ENCODE measurements at places on chromosomes 16 and 17. TPM values are rescaled to one million over a fixed set of nuclear protein-coding genes. Genes with fewer than 3 reads are reported as not detected.
A peak's percentile ranks its signal among the peaks of the same experiment; 100 is the strongest.

- H3K4me3 ChIP-seq = no peak overlapping the region
- H3K4me1 ChIP-seq = no peaks in the 10 kb centered on the region
- DNase-seq = no peak
- no peak overlapping the region for H3K27ac ChIP-seq
Observed at GRCh38 chr16:14497245-14498082, 132.6 kb downstream of the PARN start.

DNA sequence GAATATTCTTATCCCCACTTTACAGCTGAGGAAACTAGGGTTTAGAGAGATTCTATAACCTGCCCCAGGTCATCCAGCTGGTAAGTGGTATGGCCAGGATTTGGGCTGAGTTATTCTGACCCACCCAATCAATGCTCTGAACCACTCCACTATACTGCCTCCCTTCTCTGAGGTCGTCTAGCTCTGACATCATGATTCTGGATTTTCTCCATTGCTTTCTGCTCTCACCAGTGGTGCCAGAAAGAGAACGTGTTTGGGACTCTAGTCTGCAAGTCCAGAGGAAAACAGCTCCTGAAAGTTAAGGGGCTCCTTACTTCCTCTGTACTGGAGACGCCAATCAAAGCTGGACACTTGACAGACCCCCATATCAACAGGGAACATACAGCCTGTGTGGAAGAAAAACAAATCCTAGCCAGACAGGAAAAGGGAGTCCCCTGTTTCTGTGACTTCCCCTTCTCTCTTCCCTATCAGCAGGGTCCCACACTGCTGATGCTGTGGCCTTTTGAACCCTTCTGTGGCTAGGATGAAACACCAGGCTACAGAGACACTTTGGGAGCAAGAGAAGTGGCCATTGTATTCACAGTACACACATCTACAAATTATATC is 6.0 kb upstream of the EZH1 start:
- no peaks in the 10 kb centered on the region for H3K36me3 ChIP-seq
- DNase-seq = no peak
- no peaks in the 10 kb centered on the region for H3K4me1 ChIP-seq
- no peaks in the 10 kb centered on the region for H3K27me3 ChIP-seq
- no peak overlapping the region for H3K4me3 ChIP-seq
- no peak overlapping the region for H3K27ac ChIP-seq

Gene TBC1D3
- total RNA-seq = not detected

Gene RHBDL1
- total RNA-seq = 4.1 TPM

GRCh38 chr17:64635647-64636305 is 26.3 kb downstream of the SMURF2 start:
- no peaks in the 10 kb centered on the region for H3K27me3 ChIP-seq
- peaks cover 7% of the 10 kb centered on the region for H3K4me1 ChIP-seq
- H3K36me3 ChIP-seq = no peaks in the 10 kb centered on the region
- H3K27ac ChIP-seq = no peak overlapping the region

Gene HCRT
- not detected for total RNA-seq

GRCh38 chr16:85615014-85615851 is 2.1 kb downstream of the GSE1 start:
- peak overlapping the region; percentile 65 for H3K4me3 ChIP-seq
- peak overlapping the region; percentile 90 for H3K27ac ChIP-seq
- DNase-seq = peak; percentile 96
- no peaks in the 10 kb centered on the region for H3K36me3 ChIP-seq

Gene WSCD1
- 5.8 TPM for total RNA-seq

Gene ADAD2
- total RNA-seq = not detected

DNA sequence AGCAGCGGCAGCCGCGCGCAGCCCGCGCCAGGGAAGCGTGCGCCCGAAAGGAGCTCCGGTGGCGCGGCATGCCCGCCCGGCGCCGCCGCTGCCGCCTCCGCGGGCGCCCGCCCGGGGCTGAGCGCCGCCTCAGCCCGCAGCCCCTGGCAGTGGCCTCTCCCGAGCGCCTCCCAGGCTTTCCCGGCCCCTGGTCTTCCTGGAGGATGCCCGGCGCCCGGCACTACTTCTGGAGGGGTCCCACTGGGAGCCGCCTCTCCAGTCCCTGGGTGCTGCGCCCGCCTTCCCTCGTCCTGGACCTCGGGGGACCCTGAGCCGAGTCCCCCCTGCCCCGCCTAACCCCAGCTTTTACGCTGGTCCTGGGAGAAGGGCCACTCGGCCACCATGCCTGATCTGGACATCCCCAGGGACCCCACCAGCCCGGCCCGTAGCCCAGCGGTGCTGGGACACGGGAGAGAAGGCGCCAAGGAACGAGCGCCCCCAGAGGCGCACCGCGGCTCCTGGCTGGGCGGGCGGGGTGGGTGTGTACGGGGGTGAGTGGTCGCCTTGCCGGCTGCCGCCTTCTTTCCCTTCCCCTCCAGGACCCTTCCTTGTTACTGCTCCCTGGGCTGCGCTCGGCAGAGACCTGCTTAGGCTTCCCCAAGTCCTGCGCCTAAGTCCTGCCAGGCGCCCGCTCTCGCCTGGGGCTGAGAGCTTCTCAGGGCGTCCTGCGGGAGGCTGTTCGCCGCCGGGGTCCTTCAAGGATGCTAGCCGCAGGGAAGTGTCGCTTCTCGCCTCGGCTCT is 704 bp downstream of the ASIC2 start:
- no peaks in the 10 kb centered on the region for H3K4me1 ChIP-seq
- no peaks in the 10 kb centered on the region for H3K27me3 ChIP-seq
- H3K4me3 ChIP-seq = peak overlapping the region; percentile 59

Gene HSF5
- 0.28 TPM for total RNA-seq

DNA sequence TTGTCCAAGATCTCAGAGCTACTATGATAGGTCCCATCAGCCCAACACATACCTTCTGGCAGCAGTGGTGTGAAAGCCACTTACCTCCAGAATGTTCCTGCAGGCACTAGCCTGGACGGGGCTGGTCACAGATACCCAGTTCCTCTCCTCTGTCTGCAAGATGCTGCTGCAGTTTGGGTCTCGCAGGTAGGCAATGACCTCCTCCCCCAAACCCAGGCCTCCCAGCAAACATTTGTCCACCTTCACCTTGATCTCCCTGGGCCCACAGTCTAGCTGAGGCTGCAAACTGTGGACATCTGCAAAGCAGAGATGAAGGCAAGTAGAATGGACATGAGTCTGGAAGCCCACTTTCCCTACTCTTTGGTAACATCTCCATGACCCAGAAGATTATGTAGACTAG is 7.1 kb downstream of the GP2 start:
- no peak overlapping the region for H3K4me3 ChIP-seq
- no peak for DNase-seq
- H3K4me1 ChIP-seq = no peaks in the 10 kb centered on the region
- no peaks in the 10 kb centered on the region for H3K27me3 ChIP-seq
- no peak overlapping the region for H3K27ac ChIP-seq
- no peaks in the 10 kb centered on the region for H3K36me3 ChIP-seq

GRCh38 chr17:71987634-71988033 is 133.2 kb upstream of the SOX9 start:
- no peak overlapping the region for H3K27ac ChIP-seq
- H3K36me3 ChIP-seq = no peaks in the 10 kb centered on the region
- no peak for DNase-seq
- no peak overlapping the region for H3K4me3 ChIP-seq
- H3K27me3 ChIP-seq = no peaks in the 10 kb centered on the region

Gene CTF1
- not detected for total RNA-seq

Gene PKMYT1
- total RNA-seq = 6.5 TPM

GRCh38 chr17:35368081-35368830 is 5.2 kb downstream of the SLFN11 start:
- peaks cover 3% of the 10 kb centered on the region for H3K36me3 ChIP-seq
- H3K4me3 ChIP-seq = no peak overlapping the region
- peaks cover 12% of the 10 kb centered on the region for H3K4me1 ChIP-seq

GRCh38 chr16:69703638-69704037 is 22.7 kb downstream of the NQO1 start:
- DNase-seq = no peak
- no peaks in the 10 kb centered on the region for H3K36me3 ChIP-seq
- H3K4me3 ChIP-seq = no peak overlapping the region
- no peaks in the 10 kb centered on the region for H3K27me3 ChIP-seq
- H3K27ac ChIP-seq = no peak overlapping the region

DNA sequence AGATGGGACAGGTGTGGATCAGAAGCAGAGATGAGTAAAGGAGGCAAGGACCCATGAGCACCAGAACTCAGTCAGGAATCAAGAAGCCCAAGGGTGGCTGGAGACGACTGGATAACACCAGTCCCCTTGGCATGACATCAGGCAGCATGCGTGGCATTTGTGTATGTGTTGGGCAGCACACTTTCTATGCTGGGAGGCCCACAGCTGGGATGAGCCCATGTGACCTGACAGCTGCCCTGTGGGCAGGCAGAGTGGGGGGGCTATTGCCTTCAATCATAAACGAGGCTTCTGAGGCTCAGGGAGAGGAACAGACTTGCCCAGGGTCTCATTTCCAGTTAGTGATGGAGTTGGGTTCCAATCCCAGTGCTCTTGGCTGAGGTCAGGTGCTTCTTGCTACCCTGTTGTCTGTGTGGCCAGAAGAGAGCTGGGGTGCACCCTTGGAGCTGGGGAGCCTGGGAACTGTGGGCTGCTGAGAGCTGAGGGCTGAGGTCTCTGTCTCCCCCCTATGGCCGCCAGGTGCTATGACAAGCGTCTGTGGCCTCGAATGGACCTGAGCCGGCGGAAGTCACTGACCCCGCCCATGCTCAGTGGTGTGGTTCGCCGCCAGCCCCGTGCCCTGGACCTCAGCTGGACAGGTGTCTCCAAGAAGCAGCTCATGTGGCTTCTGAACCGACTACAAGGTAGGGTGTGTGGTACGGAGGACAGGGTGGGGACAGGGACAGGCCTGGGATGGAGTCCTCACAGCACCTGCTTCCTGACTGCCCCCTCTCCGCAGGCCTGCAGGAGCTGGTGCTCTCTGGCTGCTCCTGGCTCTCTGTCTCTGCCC is 7.1 kb upstream of the ORAI3 start:
- H3K27ac ChIP-seq = peak overlapping the region; percentile 57
- peaks cover 22% of the 10 kb centered on the region for H3K36me3 ChIP-seq
- peak; percentile 87 for DNase-seq
- no peaks in the 10 kb centered on the region for H3K4me1 ChIP-seq
- no peaks in the 10 kb centered on the region for H3K27me3 ChIP-seq

- DNase-seq = no peak
- no peaks in the 10 kb centered on the region for H3K36me3 ChIP-seq
- H3K27me3 ChIP-seq = no peaks in the 10 kb centered on the region
Observed at GRCh38 chr17:41082626-41083025, 1.3 kb upstream of the KRTAP4-7 start.

GRCh38 chr16:66515596-66516508 is 34.1 kb downstream of the TK2 start:
- peaks cover 17% of the 10 kb centered on the region for H3K4me1 ChIP-seq
- H3K36me3 ChIP-seq = peaks cover 8% of the 10 kb centered on the region
- no peaks in the 10 kb centered on the region for H3K27me3 ChIP-seq
- DNase-seq = peak; percentile 46
- H3K27ac ChIP-seq = peak overlapping the region; percentile 94

DNA sequence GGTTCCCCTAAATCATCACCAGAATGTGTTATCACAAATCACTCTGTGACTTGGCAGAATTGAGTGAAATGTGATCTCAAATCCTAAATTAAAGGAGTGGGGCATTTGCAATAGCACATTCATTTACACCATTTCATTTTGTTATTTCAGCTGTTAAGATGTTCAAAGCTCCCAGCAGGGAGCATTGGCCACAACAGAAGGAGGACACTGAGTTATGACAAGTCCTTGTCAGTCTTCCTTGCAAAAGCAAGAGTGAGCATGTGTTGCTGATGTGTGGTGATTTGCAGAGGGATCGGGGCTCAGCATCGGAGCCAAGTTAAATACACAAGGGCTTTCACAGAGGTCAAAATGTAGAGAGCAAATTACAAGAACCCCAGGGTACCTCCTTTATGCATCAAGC is 372.2 kb upstream of the CDH5 start:
- no peak overlapping the region for H3K27ac ChIP-seq
- H3K36me3 ChIP-seq = no peaks in the 10 kb centered on the region
- H3K4me3 ChIP-seq = no peak overlapping the region
- H3K4me1 ChIP-seq = no peaks in the 10 kb centered on the region
- no peaks in the 10 kb centered on the region for H3K27me3 ChIP-seq

DNA sequence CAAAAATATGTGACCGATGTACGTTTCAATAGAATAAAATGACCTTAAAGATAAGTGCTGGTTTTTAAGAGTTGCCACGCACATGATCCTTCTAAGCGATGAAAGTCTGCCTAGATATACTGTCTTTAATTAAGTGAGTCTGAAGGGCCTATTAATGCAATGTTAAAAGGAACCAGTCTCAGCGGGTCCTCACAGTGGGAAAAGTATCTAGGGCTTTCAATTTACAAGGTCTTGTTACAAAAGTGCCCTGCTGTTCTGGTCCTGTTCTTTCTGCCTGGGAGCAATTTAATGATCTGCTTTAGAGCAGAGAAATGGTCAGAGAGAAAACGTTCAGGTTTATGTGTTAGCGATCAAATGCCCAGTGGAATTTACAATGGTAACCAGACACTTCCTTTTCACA is 864.0 kb downstream of the KCNJ2 start:
- no peak for DNase-seq
- H3K27ac ChIP-seq = no peak overlapping the region
- H3K27me3 ChIP-seq = no peaks in the 10 kb centered on the region

Gene AOC3
- 7.4 TPM for total RNA-seq

Gene RASD1
- 25.8 TPM for total RNA-seq

GRCh38 chr17:31530391-31530985 is 139.0 kb downstream of the RAB11FIP4 start:
- H3K27me3 ChIP-seq = no peaks in the 10 kb centered on the region
- no peaks in the 10 kb centered on the region for H3K4me1 ChIP-seq
